NCI-H1930 (cell line): ENCODE measurements at places on chromosomes 5 and 9.
A peak's percentile ranks its signal among the peaks of the same experiment; 100 is the strongest.

DNA sequence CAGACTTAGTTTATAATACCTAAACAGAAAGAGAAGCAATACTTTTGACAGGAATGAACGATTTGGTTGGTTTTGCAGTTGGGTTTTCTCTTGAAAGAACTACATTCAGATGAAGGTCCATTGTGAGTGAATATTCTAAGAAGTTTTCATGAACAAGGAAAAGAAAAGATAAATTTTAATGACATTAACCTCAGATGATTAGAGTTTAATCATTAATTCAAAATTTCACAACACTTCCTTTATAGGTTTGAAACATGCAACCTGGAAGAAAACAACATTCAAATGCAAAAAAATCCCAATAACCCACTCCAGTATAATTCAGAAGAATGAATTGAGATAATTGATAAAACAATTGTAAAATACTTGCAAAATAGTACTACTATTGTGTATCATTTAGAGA, 23.8 kb downstream of the EQTN start:
- DNase-seq, result no peak

GRCh38 chr9:127116957-127117356, 5.5 kb downstream of the ANGPTL2 start:
- DNase-seq, result no peak

DNA sequence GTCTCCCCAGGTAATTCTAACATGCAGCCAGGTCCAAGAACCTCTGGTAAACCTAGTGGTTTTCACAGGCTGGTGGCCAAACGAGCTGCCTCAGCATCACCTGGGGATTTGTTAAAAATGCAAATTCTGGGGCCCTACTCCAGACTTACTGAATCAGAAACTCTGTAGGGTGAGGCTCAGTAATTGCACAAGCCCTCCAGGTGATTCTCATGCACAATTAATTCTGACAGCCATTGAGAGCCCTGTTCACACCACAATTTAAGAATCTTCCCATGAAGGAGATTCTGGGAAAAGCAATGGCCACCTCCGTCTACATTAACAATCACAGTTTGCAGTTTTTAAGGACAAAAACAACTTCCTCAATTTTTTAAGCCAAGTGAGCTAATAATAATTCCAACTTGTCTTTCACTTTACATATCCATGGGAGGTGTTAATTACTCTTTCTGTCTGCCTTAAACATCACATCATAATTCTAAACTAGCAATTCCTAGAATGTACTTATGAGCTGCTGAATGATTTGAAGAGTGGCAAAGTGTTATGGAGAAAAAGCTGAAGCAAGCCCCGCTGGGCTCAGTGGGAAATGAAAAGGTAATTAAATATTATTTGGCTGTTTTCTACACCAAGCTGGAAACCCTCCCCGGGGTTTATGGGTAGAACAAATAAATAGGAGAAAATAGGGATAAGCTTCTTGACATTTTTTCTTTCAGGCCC, 70.0 kb downstream of the GLDC start:
- no peak for DNase-seq

DNA sequence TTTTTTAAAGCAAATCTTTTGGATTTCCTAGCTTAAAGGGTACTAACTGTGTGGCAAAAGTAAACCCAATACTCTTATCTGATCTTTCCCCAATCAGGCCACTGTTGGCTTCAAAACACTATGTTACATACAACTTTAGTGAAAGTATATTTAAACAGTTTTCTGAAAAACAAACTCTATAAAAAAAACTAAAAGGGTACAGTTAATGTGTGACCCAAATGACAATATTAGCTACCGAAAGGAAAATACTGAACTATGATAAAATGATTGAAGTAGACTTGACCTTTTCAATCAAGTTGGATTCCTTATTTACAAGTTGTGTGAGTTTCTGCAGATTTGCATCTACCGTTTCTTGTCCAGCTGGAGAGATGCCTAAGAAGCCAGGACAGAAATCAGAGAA, 5.8 kb downstream of the MTX3 start:
- no peak for DNase-seq

DNA sequence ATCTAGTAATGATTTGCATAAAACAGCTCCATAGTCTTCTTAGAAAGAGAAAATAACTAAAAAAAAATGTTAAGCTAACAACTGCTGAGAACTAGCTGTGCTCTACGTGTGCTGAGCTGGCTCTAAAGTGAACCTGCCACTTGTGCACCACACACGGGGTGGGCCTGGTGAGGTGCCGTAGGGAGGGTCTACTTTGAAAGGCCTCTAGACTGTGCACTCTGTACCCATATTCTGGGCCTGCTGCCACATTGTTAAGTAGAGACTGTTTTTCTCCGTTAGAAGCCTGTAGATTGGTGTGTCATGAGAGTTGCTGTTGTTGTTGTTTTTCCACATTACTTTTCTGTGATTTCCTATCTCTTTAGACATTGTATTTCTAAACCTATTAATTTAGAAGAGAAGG, 93.9 kb downstream of the CD180 start:
- no peak for DNase-seq

DNA sequence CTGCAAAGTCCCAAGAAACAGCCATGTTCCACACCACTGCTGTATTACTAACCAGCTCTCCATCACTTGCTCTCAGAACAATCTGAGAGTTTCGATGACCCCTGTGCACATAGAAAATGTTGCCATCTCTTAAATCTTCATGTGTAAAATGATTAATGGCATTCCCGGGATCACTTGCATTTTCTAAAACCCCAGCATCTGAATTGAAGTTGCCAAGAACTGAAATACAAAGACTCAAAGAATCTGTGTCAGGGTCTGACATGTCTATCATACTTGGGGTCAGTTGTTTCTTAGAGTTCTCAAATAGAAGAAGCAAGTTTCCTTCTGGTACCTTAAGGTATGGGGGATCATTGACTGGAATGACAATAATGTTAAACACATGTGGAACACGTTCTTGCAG, 115.1 kb downstream of the ESM1 start:
- DNase-seq, result no peak

DNA sequence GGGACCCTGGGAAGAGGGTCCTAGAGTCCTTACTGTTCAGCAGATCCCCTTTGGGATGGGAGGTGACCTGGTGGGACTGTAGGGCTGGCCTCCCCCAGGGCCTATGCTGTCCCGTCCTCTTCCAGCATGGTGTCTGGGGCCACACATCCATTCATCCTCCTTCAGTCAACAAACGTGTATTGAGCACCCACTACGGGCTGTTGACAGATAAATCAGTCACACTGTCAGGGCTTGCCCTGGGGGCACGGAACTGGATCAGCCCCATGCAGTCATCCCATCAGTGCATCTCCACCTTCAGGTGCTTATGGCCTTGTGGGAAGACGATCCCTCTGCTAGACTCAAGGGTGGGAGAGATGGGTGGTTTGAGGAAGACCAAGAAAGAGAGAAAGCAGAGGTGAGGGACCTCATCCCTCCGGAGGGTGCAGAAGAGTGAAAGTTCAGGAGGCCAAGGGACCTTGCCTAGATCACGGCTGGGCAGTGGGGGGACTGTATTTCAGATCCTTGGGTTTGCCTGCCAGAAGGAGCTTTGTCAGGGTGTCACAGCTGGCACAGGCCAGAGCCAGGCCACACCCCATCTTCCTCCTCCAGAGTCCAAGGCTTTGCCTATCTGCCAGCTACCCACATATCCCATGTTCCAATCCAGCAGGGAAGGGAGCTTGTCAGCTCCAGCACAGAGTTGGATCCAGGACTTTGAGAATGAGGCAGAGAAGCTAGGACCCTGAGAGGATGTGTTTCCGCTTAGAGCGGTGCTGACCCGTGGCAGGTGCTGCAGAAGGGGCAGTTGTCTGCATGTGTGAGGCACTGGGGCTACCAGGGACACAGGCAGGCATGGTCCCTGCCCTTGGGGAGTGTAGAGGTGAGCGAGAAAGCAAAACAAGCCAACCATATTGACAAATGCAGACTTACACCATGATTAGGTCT, 30.5 kb downstream of the COL27A1 start:
- DNase-seq, result no peak

DNA sequence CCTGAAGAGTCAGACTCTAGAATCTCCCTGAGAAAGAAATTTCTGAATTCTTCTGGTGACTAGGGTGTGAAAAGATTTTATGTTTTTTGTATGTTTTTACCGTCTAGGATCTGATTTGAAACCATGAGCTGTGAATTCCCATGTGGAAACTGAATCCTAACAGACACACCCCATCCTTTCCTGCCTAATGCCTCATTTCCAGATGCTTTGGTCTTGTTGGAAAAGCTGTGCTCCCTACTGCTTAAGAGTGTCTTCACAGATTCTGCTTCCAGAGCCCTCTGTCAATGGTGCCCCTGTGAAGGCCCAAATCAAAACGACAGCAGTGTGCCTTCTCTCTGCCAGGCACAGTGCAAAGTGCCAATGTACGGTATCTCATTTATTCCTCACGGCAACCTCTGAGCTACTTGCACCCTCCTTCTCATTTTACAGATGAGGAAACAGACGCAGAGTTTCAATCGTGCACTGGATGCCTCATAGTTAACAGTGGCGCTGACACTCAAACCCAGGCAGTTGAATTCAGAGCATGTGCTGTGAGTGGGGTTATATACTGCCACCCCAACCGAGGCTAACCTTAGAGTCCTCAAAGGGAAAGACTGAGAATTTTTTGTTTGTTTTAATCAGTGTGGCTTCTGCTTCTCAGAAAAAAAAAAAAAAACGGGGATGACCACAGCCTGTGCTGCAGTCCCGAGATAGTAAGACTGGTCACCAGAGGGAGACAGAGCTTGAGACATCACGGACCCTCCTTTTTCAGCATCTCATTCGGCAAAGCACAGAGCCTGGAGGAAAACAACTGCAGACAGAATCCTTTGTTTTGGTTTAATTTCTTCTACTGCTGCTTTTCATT, 188.4 kb downstream of the SNCAIP start:
- DNase-seq, result no peak

DNA sequence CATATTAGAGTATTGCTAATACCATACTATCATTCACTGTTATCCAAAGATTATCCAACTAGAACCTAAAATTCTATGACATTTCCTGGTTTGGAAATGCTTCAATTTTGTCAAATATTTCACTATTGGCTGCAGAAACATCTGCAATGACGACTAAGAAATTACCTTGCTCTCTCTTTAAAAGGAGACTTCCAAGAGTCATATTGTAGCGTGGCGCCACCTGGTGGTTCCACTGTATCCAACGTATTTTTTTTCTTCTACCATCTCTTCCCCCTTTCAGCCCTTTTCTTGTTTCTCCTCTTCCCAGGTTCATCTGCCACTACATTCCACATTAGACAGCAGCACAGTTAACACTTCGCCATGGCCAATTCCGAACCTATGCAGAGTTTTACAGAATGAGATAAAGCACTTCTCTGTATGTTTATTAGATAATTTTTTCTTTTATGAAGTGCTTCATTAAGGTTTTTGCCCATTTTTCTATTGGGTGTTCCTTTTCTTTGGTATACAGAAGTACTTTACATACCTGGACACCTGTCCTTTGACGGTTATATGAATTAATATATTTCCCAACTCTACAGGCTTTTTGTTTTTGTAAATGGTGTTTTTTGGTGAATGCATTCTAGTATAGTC, 153.5 kb downstream of the CDC42SE2 start:
- peak; percentile 17 for DNase-seq

DNA sequence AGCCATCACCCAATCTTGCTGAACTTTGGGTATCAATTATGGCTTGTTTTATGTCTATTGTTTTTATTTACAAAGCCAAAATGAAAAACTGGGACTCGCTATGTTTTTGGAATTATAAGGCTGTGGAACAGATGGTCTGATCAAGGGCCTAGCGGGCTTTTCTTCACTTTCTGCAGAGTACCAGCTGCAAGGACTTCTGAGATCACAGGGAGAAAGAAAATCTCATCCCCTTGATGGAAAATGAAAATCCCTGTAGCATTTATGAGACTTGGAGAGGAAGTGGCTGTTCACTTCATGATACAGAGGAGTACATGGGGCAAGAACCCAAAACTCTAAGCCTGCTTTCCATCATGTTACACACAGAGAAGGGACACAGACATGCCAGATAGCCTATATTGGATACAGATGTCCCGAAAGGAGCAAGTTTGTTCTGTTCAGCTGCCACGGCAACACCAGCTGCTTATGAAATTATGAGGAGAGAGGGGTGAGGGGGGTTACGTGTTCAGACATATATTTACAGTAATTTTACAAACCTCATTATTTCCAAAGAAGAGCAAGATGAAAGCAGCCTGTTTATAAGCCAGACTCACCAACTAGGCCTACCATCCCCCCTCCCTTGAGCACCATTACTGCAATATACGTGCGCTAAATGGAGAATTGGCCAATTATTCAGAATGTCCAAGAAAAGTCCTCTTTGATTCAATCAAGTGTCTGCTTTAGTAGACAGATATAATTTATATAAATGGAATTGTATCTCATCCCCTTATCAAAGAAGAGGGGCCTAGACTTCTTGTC, 220.0 kb downstream of the MARCHF11 start:
- DNase-seq, result no peak

GRCh38 chr5:22643356-22643755, 209.8 kb downstream of the CDH12 start:
- DNase-seq, result no peak

GRCh38 chr9:121725008-121725775, 73.8 kb downstream of the DAB2IP start:
- DNase-seq, result no peak

DNA sequence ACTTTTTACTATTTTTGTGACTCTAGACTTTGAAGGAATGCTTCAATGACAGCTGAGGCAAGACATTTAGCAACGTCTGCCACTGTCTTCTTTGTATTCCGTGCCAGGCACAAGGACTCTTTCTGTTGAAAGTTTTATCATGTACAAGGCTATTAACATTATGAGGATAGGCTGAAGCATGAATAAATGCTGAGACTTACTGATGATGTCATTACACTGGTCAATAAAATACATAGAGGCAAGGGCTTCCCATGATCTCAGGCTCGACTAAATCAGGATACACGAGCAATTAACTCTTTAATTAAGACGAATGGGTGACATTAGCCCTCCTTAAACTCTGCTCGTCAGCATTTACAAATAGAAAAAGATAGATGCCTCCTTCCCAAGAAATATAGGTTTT, 1393.3 kb upstream of the WWC1 start:
- no peak for DNase-seq

GRCh38 chr5:175842951-175843793, 28.2 kb upstream of the CPLX2 start:
- DNase-seq, result no peak

DNA sequence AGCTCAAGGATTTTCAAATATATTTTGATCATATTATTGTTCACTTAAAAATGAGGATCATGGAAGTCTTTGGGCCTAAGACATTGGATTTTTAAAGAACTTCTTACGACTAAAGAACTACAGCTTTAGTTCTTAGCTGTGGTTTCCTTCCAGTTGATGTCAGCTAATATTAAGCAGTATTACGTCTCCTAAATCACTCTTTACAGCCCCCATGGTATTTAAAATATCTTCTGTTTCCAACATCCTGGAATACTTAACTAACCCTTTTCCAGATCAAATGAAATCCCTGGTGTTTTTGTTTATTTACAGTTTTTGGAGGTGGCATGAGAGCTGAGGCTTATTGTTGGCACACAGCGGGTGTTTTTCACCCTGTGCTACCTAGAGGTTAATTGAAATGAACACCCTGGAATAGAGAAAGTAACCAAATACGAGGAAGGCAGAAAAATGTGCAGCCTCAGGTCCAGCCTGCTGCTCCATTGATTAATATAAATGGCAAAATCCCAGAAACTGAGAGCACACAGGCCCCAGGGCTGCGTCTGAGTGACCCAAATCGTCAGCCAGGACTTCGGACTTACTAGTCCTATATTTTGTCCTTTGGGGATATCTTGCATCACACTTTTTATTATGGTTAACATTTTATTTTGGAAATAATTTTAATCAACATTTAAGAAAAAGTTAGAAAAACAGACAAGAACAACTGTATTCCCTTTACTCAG, 52.3 kb upstream of the ICE1 start:
- no peak for DNase-seq

GRCh38 chr9:74721696-74722660, 165.7 kb downstream of the TRPM6 start:
- DNase-seq, result no peak

GRCh38 chr9:33858423-33858822, 41.5 kb downstream of the UBE2R2 start:
- DNase-seq, result no peak
